ENCODE measurements at places on chromosomes 7 and 10.

- no peak for DNase-seq
These were observed 29.3 kb downstream of the KMT2C start for GRCh38 chr7:152406491-152406890.

DNA sequence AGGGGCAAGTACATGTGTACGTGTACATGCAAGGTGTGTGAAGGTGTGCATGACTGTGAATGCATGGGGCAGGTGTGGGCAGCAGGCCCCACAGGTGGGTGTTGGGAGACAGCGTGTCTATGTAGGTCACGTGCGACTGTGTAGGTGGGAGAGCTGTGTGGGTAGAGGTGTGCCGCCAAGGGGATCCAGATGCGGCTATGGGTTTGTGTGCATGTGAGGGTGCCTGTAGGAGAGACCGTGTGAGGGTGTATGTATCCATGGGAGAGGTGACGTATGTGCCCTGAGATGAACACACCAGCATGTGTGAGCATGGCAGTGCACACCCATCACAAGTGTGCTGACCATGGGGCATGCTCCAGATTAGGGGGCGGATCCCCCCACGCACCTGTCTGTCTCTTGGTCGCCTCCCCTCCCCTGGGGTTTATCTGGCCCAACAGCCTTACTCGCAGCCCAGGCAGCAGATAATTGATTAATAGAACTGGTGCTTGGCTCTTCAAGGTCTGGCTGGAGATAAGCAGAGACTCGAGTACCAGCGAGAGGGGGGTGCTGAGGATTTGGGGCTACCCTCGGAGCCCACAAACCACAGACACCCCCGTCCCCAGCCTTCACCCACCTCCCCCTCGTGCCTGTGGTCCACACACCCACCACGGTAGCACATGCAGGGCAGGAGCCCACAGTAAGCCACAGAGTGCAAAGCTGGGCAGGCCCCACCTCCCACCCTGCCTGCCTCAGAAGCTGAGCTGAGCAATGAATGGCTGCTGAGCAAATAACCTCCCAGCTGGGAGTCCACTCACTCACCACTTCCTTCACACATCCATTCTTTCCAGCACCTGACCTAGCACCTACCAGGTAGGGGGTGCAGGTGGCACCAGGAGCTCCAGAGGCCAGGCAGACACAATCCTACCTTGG, 41.4 kb upstream of the ZMIZ1 start:
- DNase-seq, result no peak

GRCh38 chr10:1581189-1581588, 156.1 kb downstream of the ADARB2 start:
- DNase-seq, result no peak

DNA sequence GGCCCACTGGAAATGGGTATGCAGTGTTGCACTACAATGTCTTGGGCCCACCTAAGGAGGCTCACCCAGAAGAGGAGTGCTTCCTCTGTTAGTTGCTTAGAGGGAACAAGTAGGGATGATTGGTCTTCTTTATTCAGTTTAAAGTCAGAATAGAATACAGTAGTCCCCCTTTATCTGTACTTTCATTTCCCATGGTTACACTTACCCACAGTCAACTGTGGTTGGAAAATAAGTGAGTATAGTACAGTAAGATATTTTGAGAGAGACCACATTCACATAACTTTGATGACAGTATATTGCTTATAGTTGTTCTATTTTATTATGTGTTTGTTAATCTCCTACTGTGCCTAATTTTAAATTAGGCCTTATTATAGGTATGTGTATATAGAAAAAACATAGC, 151.4 kb downstream of the COL28A1 start:
- DNase-seq, result no peak

DNA sequence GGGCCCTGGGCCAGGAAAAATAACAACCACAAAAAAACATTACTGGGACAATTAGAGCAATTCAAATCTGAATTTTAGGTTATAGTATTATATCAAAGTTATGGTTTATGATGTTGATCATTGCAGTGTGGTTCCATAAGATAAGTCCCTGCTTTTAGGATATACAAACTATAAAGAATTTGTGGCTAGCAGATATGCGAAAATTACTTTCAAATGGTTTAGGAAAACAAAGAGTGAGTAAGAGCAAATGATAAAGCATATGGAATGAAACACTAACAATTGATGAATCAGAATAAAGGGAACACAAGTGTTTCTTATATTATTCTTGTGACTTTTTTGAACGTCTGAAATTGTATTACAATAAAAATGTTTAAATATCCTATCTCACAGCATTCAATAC, 64.4 kb upstream of the HECTD2 start:
- no peak for DNase-seq

DNA sequence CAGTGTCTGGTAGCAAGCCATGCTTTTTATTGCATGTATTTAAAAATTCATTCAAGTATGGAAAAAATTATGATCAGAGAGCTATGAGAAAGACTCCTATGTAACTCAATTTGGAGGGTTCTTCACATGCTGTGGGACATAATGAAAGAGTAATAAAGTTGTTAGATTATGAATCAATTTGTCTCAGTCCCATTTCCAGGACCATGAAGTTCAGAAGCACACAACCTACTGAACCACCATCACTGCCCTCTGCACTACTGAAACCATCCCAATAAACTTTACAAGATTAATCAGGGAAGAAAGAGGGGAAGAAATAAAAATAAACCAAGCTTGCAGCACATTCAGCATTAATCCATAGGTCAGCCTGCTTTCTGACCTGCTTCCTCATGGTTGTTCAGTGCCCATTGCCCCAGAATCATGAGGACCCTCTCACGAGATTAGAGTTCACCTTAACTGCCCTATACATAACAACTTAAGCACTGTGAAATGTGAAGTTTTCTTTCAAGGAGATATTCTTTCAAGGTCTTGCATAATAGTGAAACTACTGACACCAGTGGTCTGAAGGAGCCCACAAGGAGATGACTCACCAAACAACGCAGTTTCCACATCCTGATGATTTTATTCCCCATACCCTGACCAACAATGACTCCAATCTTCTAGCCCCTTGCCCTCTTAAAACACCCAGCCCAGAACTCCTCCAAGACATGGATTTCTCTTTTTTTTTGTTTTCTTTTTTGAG, 171.5 kb upstream of the ADCY1 start:
- no peak for DNase-seq

DNA sequence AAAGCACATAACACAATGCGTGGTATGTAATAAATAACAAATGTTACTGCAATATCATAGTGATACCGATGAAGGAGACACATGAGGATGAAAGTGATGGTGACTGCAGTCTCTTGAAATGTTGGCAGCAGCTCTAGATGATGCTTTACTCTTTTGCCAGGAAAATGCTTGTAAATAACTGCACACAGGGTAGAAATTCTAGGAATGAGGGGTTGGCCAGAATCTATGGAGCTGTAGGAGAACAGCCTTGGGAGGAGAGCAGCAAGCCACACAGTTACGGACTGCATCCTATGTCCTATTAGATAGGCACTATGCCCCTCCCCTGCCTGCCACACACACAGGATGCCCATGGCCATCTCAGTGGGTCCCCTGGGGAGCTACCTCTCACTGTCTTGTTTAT, 97.6 kb upstream of the GSDME start:
- DNase-seq, result no peak

DNA sequence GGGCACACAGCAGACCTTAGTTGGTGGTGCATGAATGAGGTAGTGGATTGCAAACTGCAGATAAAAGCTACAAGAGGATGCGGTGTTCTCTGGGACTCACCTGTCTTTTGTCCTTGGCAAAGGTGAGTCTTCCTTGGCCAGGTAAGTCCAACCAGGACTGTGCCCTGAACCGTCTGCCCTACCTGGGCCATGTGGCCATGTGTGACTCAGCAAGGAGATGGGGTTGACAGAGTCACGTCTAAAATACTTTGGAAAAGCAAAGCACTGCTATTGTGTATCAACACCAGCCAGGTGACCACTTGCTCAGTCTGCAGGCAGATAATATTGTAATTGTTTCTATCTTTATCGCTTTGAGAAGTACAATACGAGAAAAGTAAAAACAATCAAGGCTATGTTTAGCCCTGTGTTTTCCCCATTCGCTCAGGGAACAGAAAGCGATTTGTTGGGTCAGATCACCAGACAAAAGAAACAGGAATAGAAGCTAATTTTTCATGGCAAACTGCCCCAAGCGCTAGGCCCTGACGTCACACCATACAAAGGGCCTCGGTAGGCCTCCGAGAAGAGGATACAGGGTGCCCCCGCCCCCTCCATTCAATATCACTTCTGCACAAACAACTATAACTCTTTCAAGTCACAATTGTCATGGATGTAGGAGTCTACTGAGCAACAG, 57.3 kb downstream of the FAM53B start:
- DNase-seq, result no peak

GRCh38 chr10:77905086-77905748, 21.3 kb downstream of the DLG5 start:
- no peak for DNase-seq

DNA sequence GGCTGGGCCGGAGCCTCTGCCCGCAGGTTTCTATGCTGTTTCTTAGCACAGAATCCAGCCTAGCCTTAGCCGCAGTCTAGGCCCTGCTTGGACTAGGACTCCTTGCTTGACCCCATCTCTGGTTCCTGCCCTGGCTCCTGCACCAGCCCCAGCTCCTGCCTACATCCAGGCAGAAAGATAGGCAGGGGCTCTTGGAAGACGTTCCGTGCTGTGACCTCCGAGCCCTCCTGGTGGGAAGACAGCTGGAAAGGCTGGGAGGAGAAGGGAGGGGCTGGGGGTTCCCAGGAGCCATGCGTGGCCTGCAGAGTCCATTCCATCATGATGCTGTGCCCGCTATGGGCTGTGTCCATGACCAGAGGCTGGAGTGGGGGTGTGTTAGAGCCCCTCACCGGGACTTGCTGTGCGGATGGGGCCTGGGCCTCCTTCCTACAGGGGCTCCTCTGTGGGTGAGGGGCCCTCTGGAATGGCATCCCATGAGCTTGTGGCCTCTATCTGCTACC, 26.2 kb downstream of the RAMP3 start:
- DNase-seq, result no peak

GRCh38 chr10:16297642-16298041, 139.2 kb upstream of the PTER start:
- no peak for DNase-seq

DNA sequence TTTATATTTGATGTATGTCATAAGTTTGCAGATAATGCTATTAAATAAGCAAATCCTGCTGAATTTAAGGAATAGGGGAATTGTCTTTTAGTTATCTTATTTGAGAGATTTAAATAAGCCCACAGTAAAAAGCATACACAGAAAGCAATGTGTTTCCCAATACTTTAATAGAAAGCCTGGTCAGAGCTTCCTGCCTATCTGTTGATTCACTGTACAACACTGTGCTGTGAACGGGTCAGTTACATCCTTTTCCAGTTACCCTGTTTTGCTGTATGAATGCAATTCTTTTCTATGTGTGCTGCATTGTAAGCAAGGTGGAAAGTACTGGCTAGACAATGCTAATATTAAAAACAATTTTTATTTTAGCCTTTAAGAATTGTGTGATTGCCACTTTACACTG, 81.2 kb downstream of the ANKRD7 start:
- DNase-seq, result no peak

DNA sequence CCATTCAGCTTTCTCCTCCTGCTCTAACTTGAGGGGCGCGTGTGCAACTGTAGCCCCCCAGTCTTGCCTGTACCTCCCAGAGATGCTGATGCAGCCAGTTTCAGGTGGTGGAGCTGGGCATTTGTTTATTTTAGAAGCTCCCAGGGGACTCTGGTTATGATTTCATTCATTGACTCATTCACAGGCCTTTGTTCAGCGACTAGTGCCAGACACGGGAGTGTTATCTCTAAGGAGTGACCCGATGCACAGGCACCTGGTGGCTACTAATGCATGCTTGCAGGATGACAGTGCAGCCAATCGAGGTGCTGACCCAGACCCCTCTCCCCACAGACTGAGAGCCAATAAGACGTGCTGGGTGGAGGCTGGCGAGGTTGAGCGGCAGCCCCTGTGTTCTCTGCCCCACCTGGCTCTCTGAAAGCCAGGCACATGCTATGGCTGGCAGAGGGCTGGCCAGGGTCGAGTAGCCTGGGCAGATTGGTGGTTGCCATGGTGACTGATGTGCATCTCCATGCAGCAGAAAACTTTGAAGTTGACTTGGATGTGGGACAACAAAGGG, 19.7 kb upstream of the SLC18A2 start:
- no peak for DNase-seq

- DNase-seq, result no peak
These were observed 128.1 kb upstream of the FAM20C start for GRCh38 chr7:64098-64915.

- no peak for DNase-seq
These were observed 95.2 kb downstream of the GLCCI1 start for GRCh38 chr7:8063706-8064297.

DNA sequence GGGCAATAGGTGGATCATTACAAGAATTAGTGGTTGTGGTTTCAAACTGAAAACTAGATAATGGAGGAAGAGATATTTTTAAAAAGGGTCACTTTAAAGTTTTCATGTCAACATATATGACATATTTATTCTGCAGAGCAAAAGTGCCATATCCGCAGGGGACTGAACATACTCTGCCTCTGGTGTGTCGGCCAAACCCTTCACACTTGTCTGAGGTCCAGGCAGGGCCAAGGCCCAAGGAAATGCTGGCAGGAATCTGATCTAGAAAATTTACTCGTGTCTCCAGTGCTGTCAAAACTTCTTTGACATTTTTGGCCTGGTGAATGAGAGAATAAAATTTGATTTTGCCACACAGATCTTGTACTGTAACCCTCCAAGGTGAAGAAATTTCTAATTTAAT, 562.3 kb downstream of the CCSER2 start:
- DNase-seq, result no peak
